BJ (cell line): ENCODE measurements at places on chromosomes 12 and 14.

GRCh38 chr12:115402443-115403180, 718.6 kb upstream of the TBX3 start:
- DNase-seq = no peak

DNA sequence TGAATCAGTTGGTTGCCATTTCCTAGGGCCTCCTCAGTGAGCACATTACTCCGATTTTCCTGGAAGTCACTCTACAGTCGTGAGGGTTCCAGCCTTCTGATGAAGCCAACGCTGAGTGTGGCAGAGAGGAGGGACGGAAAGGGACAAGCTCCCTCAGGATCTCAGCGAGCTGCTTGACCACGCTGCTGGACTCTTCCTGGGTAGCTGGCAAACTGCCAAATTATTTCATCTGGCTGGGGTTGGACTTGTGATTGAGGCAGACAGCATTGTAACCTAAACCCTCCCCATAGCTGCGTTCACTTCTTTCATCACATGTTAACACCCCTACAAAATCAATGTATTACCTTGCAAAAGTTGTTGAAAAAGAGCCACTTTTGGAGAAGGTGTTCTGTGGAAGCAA, 69.6 kb upstream of the CHST11 start:
- DNase-seq = no peak

DNA sequence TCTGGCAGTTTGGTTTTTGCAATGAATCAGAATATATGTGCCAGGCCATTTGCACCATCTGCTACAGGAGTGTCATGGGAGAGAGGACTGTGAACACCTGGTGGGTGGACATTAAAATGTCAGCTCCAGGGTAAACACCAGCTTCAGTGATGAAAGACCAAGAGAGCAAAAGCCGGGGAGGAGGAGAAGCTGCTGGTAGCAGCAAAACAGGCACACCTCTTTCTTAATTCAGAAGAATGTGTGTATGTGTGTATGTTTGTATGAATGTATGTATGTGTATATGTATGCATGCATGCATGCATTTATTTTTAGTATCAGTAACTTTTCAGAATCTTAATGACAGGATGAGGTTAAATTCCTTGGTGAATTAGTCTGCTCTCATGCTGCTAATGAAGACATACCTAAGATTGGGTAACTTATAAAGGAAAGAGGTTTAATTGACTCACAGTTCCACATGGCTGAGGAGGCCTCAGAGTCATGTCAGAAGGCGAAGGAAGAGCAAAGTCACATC, 357.4 kb upstream of the PRICKLE1 start:
- DNase-seq = no peak

- no peak for DNase-seq
These were observed 199.3 kb downstream of the SLC41A2 start for GRCh38 chr12:104758771-104759170.

- DNase-seq = no peak
These were observed 10.7 kb upstream of the KRT80 start for GRCh38 chr12:52202361-52203078.
